AML-193 (cell line): ENCODE measurements at places on chromosomes 12 and 14.

DNA sequence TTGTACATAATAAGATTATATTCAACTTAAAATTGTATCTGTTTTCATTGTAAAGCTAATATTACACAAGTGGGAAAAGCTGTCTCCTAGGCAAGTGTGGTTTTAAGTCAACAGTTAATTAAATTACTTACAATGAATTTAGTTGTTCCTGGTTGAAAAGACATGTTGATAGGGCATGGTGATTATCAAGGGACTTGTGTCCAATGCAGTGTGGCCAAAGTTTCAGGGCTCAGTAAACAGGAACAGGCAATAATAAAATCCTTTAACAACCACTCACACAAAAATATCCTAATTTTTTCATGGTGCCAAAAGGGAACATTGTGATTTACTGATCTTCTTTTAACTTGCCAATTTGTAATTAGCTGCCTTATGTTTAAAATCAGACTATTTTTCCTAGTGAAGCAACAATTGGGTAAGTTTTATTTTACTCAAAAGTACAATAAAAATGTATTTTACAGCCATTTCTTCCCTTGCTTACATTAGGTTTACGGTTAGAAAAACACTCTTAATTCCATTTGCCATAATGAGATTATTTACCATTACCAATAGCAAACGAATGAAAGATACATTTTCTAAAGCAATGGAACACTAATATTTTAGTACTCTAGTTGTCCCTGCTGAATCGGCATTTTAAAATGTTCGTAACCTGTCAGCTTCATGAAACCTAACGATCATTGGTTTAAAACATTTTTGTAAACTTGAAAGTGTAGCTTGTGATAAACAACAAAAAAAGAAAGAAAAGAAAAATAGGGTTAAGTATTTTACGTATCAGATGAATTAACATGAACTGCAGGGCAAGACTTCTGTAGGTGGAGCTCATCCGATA is 1.8 kb upstream of the WNK1 start:
- peak; percentile 8 for DNase-seq

GRCh38 chr12:98519257-98519907 is 4.0 kb downstream of the TMPO start:
- no peak for DNase-seq

DNA sequence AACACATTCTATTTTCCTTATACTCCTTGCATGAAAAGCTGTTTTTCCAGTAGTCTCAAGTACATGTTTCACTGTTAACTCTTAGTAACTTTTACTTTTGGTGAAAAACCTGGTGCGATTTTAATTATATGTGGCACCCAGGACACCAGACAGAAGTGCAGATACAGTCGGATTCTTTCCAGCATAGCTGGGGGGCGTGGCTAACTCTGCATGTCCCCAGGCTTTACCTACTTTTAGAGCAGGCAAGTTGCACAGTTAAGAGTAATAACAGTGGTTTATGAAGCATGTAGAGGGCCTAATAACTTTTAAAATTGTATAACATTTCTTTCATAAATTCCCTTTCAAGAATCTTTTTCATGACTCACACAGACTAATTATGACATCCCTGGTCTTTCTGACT is 70.7 kb downstream of the HSD17B6 start:
- DNase-seq: no peak

DNA sequence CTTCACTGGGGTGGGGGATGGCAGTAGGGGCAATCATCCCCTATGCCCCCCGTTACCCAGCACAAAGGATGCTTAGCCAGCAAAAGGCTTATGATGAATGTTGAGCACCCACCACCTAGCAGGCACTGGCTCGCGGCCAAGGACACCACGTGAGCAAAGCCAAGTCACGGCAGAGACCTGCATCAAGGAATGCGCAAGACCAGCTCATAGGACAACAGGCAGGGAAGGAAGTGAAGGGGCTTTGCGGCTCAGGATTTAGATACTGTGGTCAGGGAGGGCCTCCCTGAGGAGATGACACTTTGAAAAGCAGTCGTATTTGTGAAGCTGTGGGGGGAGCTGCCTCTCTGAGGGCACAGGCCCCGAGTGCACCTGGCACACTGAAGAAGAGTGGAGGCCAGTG is 32.8 kb downstream of the SH2B3 start:
- DNase-seq: peak; percentile 57

DNA sequence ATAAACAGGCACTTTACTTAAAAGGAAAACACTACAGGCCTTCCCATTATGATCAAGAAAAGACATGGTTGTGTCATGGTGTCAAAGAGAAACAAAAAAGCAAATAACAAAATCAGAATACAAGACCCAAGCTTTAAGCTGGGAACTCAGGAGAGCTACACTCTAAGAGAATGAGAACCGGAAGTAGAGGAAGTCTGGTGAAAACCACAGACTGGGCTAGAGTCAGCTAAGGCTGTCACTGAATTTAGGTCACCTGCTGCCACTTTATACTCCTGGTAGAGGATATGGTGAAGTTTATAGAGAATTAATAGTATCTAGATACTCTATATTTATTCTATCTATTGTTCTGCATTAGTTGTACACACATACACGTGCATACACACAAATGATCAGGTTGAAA is 971.7 kb downstream of the FLRT2 start:
- peak; percentile 21 for DNase-seq

GRCh38 chr12:54032086-54032619 is 697 bp upstream of the HOXC5 start:
- DNase-seq: no peak

GRCh38 chr14:102323102-102323501 is 3.6 kb downstream of the ZNF839 start:
- DNase-seq: peak; percentile 86

DNA sequence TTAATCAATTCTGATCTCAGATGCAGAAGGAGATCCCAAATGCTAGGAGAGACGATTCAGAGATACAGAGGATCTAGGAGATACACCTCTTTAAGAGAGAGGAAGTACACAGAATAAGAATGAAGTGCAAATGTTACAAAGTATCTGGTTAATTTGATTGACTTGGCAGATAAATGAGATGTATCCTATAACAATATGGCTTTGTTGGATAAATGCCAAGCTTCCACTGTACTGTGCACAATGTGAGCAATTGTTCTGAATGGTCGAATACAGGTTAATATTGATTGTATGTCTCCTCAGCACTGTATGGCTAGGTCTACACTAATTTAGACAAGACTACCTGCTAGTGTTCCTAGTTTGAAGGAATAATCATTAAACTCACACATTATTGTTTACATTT is 119.6 kb upstream of the PTPRB start:
- no peak for DNase-seq

DNA sequence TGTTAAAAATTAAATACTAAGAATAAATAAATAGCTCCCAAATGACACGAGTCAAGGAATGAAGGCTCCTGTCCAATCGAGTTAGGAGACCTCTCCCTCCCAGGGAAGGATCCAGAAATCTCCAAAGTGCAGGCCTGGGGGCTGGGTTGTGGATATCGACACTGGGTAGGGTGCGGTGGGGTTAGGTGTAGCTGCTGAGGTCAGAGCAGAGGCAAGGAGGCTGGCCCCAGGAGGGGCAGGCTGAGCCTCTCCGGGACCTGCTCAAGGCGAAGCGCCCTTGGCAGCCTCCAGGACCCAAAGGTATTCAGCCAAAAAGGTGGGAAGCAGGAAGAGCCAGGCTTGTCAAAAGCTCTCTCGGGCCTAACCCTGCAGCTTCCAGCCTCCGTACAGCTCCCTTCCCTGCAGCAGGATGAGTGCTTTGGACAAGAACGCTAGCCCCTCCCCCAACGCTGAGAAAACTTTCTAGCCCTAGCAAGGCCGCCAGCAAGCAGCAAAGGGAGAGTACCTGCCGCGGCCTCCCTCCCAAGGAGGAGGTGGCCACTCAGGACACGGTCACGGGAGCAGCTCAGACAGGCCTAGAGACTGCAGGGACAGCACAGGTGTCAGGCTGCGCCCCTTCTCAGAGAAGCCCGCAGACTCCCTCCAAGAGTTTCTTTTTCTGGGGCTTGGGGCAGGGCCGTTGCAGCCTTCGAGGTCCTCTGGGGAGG is 3.7 kb upstream of the PNMA1 start:
- no peak for DNase-seq

DNA sequence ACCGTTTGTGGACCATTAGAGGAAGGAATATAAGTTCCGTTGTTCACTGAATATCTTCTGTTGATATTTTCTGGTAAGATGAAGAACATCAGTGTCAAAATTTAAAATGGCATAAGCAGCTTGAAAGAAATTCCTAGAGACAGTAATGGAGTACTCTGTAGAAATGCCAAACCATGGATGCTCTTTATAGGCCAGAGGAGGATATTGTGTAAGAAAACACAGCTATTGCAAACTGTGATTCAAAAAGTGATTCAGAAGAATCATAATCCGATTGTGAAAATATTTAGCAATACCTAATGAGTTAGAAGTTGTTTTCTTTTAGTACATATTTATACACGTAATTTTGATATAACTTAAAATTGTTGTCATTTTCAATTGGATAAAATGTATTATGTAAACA is 102.8 kb downstream of the SLC16A7 start:
- peak; percentile 65 for DNase-seq

- DNase-seq: peak; percentile 49
Observed at GRCh38 chr14:64673748-64674147, 30.5 kb upstream of the PLEKHG3 start.

- DNase-seq: no peak
Observed at GRCh38 chr14:68539241-68539737, 253.6 kb downstream of the ZFP36L1 start.
